ENCODE measurements at places on chromosomes 7 and 10.
A peak's percentile ranks its signal among the peaks of the same experiment; 100 is the strongest.

DNA sequence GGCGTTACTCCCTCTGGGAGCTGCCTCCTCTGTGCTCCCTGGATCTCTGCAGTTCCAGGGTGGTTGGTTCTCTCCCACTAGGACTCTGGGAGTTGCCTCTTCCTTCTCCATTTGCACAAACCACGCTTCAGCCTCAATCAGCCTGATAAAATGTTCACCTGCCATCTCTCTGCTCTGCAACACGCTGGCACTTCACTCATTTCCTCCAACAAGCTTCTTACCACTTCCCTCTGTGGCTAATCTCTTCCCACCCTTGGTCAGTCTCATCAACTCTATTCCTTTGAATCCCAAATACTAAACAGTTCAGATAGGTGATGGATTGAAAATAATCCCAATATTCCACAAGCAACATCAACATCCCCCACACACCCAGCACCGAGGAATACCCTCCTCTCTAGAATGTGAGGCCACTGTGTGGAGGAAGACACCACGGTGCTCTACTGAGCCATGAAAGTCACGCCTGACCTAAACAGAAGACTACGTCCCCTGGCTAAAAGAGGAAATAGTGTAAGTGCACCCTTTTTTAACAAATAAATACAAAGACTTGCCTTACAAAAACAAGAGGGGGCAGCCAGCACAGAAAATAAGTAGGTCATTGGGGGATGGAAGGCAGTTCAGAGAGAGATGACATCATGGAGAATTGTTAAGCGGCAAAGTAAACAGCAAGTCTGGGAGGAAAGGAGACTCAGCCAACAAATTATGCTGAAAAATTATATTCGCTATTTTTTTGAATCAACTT lies 1.9 kb upstream of the FAM170B start:
- no peak for DNase-seq

GRCh38 chr7:19178595-19178994 lies 33.4 kb upstream of the FERD3L start:
- no peak for DNase-seq

DNA sequence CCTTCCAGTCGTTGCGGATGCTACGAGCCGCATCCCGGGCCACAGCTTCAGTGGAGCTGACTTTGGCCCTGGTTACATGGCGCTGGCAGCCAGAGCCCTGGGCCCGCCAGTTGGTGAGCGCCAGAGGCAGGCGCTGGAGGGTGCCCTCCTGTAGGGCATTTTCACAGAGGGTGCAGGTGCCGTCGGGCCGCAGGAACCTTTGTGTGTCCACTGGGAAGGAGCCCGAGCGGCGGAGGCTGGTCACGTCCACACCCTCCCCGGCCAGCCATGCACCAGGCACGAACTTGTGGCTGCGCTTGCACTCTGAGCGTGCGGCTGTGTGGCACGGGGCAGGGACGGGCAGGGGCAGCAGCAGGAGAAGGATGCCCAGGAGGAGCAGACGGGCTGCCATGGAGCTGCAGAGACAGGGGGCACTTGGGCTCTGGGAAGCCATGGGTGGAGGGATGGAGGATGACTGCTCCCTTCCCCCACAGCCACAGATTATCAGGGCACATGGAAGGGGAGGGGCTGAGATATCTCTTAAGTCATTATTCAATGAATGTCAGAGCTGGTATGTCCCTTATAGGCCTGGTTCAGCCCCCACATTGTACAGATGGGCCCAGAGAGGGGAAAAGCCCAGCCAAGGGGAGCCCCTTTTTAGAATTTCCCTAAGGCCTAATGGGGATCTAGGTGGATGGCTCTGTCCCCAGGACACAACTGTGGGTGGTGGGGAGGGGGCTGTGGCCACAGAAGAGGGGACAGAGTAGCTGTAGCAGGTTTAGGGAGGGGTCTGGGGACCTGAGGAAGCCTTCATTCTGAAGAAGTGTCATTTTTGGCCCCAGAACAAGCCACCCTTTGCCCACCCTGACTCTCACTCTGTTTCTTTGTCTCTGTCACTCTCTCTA lies 1.8 kb downstream of the PRF1 start:
- no peak for DNase-seq

- peak; percentile 28 for DNase-seq
These were observed 553.8 kb downstream of the TFEC start for GRCh38 chr7:115476671-115477181.

GRCh38 chr10:28291881-28292297 lies 11.0 kb downstream of the MPP7 start:
- DNase-seq: no peak

DNA sequence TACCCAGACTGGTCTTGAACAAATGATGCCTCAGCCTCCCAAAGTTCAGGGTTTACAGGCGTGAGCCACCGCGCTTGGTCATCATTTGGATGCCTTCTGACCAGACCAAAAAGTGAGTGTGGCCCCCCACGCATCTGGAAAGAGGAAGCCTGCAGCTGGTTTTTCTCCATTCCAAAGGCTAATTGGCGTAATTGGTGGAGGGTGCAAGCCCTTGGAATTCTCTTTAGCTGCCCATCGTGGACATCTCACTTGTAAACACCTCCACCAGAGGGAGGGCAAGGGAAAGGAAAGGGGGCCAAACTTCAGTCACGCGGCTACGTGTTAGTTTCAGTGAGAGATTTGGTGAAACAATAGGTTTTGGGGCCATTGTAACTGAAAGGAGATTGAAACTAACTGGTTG lies 4.1 kb upstream of the ARHGAP21 start:
- DNase-seq: no peak

- DNase-seq: no peak
These were observed 98.2 kb upstream of the PDGFA start for GRCh38 chr7:617614-618538.

GRCh38 chr7:155974186-155974897 lies 162.1 kb upstream of the SHH start:
- DNase-seq: no peak

DNA sequence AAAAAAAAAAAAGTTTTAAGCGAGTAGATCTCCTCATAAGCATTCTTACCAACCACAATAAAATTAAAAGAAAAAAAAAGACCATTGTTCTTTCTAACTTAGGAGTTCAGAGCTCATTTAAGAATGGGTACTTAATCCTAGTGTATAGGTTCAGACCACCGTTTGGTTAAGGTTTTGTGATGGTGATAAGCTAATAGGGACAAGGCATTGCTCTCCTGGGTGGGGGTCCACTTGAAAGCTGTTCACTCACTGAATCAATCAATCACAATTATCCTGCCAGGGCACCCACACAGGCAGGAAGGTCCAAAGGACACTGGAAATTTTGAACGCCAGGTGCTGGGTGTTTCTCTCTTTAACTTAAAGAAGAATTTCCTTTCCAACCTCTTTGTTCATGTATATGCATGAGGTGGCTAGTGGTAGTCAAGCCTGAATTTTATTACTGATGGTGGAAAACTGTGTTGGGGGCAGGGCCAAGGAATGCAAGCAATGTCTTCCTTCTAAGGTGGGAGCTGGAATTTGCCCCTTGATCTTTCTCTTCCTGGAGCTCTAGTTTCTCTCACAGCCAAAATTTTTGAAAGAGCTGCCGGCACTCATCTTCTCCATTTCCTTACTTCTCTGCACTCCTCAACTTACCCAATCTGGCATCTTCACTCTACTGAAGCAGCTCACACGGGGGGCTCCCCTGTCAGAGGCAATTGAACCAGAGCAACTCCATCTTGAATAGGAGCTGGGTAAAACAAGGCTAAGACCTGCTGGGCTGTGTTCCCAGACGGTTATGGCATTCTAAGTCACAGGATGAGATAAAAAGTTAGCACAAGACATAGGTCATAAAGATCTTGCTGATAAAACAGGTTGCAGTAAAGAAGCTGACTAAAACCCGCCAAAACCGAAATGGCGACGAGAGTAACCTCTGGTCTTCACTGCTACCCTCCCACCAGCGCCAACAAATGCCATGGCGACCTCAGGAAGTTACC lies 7.5 kb upstream of the FAM131B start:
- DNase-seq: no peak

DNA sequence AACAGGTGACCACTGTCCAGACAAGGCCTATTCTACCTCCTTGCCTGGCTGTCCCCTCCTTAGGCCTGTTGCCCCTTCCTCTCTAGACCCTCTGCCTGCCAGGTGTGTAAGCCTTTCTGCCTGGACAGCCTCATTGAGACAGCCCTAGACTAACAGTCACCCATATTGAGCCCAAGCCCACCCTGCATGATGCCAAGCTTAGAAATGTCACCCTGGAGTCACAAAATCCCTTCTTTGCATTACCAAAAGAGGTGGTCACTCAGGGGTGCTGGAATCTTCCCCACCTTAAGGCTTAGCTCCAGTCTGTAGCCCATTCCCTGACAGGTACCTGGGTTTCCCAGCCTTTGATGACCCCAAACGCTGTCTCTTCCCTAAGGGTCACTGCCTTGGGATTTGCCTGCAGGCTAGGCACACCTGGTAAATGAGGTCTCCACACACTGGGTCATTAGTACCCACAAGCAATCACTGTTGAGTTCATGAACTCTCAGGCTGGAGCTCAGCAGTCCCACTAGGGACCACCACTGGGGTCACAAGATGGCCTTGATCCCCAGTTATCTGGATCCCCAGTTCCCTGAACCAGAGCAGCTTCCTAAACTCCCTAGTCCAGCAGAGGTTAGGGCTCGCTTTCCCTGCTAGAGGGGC lies 54.9 kb upstream of the CAMK2B start:
- no peak for DNase-seq

DNA sequence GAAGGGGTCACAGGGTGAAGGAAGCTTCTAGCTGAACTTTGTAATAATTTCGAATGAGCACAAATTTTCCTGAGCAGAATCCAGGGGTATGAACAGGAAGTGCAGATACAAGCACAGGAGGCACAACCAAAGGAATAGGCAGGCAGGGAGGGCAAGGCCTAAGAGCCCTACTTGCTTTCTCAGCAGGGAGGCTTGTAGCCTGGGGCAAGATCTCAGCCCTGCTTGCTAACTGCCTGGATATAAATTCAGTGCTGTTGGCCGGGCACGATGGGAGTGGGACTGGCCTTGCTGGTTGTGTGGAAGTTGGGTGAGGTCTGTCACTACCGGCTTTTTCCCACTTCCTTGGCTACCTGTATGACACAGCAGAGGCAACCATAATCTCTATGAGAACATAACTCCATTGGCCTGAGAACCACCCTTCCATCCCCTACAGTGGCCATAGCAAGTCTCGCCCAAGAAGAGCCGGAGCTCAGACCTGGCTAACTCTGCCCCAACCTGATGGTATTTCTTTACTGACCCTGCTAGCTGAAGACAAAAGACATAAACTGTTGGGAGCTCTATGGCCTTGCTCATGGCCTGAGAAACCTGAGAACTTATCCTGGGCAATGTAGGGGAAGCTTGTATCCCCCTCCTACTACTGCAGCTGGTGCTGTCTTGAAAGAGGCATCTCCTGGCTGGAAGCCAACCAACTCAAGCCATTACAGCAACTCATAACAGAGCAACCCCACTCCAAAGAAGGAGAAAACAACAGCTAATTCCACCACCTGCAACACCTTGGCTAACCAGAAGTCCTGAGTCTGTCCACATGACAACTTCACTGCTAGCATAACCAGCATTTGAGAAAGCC lies 27.6 kb downstream of the CLDN12 start:
- no peak for DNase-seq

- DNase-seq: no peak
These were observed 13.9 kb downstream of the TET1 start for GRCh38 chr10:68574051-68574450.

- DNase-seq: no peak
These were observed 29.8 kb downstream of the VCL start for GRCh38 chr10:74027702-74028101.

DNA sequence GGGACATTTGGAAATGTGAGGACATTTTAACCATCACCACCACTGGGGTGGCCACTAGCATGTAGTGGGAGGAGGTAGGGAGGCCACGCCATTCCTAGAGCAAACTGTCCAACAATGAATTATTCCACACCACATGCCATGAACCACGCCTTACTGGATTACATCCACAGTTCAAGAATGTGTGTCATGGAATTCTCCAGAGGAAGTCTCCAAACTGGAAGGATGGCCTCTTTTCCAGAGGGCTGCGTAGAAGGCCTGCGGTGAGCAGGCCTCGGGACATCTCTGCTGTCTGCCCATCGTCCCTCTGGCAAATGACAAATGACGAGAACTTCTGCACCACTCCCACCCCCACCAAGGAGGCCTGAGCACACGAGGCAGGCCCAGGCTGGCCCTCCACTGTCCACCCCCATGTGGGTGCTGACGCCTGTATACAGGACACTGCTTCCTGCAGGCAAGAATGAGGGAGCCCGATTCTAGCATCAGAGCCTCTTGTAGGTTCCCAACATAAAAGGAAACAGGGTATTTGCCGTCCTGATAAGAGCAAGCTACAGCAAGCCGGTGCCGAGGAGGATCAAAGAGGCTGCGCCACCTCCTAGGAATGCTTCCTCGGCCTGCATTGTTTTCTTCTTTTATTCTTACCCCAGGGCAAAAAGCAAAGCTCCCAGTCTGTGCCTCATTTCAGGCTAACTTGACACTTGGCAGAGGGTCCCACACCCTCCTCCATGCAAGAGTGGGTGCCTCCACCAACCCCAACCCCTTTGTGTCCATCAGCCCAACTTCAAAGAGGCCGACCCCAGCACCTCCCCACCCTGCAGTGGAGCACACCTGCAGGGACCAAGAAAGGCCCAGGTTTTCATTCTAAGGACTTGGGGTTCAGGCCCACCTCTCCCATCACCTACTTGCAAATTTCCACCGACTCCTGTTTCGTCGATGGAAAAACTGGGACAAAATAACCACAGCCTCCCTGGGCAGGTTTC lies 23.9 kb downstream of the TNS3 start:
- DNase-seq: no peak

GRCh38 chr10:100254191-100254590 lies 13.2 kb downstream of the CWF19L1 start:
- DNase-seq: no peak

- DNase-seq: no peak
These were observed 68.0 kb downstream of the CXCL12 start for GRCh38 chr10:44316922-44317215.

DNA sequence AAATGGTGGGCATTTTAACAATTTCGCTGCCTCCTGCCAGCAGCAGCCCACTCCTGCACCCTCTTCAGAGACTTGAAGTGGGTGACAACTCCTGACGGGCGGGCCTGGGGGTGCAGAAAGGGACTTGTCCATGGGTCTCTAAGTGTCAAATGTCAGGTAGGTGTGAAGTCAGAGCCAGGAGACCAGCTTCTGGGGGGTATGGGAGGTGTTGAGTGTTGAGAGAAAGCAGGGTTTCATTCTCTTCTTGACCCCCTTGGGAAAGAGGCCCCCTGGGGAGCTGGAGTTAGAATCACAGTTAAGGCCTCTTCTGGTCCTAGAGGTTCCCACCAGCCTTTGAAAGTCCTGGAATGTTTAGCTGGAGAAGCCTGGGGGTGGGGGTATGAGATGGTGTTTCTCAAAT lies 11.6 kb upstream of the PALD1 start:
- DNase-seq: no peak

- no peak for DNase-seq
These were observed 5.4 kb upstream of the MARVELD1 start for GRCh38 chr10:97708167-97708566.

DNA sequence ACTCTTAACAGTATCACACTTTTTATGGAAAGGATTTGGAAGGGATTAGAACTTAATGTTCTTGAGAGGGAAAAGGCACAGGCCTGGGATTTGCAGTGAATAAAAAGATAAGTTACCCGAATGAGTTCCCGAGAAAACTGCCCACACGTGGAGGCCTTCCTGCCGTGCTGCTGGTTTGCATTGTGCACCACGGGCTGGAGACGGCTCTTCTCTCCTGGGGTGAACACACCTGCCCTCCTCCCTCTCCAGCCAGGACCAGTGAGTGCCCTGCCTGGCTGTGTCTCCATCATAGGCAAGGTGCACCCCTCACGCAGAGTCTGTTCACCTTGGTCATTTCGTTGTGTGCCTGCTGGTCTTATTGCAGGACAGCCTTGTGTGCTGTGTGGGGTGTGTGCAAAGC lies 336.3 kb upstream of the SHH start:
- DNase-seq: no peak

- DNase-seq: peak; percentile 76
These were observed at the start of gene SLC35G1 for GRCh38 chr10:93893646-93894515. Gene SLC35G1 (plus strand): TSS chr10:93893978. CDS start chr10:93894034, 56 bp downstream.

All from nephron progenitor cell (in vitro differentiated cells).